Stimulated activated CD8-positive, alpha-beta memory T cell treated with anti-CD3 and anti-CD28 coated beads, Interleukin-2, amount 100 ng/mL, for 1 hour (primary cell): ENCODE measurements at places on chromosomes 11 and 22.

DNA sequence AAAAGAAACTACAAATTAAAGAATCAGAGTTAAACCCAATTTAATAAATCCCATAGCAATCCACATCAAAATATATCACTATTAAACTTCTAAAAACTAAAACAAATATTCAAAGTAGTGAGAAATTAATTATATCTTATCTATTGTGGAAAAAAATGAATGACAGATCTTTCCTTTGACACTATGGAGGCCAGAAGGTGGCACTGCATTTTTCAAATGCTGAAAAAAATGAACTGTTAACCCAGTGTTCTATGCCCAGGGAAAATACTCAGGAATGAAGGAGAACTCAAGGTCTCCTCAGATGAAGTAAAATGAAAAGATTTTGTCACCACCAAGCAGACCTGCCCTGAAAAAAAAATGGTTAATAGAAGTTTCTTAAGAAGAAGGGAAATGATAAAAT lies 27.7 kb downstream of the TYR start:
- DNase-seq, result no peak

- DNase-seq, result no peak
These were observed 529 bp upstream of the CCND1 start for GRCh38 chr11:69640260-69640994.

DNA sequence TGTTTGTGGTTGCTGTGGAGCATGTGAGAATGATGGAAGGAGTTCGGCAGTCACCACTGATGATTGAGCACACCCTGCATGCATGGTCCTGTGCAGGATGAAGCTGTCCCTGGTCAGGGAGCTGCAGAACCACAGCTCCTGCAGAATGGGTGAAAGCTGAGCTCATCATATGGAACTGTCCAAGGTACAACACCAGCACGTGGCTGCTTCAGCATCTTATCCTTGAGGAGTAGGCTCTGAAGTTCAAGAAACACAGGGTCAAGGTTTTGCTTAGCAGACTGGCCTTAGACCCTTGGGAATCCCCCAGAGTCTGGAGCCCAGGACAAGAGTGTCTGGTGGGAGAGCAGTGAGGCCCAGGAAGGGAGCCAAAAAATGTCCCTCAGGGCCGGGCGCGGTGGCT lies 182.4 kb upstream of the LARGE1 start:
- DNase-seq, result no peak

DNA sequence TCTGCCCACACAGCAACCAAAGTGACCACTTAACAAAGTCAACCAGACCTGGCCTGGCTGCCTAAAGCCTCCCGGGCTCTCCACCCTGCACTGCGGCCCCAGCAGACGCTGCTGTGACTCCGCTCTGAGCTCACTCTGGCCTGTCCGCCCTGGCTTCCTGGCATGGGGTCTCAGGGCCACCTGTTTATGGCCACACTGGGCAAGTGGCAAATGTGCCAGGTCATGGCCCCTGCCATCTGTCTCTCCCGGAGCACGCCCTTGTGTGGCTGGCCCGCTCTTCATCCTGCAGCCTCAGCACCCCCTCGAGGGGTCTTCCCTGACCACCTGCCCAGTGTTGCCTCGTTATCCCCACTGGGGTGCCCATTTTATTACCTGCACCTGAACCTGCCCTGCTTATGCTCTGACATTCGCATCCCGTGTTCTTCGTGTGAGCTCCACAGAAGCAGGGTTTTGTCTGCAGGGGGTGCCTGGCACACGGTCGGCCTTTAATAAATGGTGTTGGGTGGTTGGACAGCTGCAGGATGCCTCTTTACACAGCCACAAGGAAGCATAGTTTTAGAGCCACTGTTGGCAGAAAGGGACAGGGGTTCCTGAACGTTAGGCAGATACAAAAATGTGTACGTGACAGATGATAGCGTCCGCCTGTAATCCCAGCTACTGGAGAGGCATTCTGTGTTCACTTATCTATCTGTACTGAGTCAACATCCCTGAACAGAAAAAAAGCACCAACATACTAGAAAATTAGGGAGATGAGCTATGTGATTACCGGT lies 785.6 kb downstream of the TBC1D22A start:
- no peak for DNase-seq

DNA sequence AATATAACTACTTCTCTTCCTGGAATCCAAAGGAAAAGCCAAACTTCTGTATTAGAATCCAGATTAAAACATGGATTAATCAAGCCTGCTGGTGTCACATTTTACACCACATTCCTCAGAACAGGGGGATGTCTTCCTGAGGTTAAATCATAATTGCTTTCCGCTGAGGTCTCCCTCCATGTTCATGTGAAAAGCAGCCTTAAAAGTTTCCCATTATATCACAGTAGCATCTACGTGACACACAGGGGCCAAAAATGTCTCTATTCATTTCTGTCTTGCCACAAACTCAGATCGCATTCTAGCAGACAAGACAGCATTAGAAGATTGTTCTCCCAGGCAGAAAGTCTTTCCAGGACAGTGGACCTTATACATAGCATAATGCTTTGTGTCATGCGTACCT lies 788.7 kb downstream of the OPCML start:
- no peak for DNase-seq

DNA sequence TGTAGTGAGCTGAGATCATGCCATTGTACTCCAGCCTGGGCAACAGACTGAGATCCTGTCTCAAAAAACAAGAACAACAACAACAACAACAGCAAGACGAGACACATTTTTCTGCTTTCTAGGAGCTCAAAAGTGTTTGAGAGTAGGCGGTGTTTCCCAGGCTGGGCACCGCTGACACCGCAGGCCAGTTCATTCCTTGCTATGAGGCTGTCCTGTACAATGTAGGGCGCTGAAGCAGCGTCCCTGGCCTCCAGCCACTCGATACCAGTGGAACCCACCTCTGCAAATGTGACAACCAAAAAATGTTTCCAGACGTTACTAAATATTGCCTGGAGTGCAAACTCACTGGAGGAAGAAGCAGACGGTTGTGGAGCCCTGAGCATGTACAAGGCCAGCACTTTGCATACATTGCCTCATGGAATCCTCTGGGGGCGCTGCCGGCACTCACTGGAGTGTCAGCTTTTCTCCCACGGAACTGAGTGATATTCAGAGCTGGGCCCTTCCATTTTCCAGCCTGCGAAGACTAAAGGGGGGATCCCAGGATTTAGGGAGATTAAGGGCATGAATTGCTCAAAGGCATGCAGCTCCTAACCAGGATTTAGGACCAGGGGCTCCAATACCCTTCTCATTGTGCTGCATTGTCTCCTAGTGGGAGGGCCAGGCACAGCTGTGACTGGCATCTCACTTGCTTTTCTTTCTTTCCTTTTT lies 5.8 kb upstream of the MIEF1 start:
- no peak for DNase-seq

DNA sequence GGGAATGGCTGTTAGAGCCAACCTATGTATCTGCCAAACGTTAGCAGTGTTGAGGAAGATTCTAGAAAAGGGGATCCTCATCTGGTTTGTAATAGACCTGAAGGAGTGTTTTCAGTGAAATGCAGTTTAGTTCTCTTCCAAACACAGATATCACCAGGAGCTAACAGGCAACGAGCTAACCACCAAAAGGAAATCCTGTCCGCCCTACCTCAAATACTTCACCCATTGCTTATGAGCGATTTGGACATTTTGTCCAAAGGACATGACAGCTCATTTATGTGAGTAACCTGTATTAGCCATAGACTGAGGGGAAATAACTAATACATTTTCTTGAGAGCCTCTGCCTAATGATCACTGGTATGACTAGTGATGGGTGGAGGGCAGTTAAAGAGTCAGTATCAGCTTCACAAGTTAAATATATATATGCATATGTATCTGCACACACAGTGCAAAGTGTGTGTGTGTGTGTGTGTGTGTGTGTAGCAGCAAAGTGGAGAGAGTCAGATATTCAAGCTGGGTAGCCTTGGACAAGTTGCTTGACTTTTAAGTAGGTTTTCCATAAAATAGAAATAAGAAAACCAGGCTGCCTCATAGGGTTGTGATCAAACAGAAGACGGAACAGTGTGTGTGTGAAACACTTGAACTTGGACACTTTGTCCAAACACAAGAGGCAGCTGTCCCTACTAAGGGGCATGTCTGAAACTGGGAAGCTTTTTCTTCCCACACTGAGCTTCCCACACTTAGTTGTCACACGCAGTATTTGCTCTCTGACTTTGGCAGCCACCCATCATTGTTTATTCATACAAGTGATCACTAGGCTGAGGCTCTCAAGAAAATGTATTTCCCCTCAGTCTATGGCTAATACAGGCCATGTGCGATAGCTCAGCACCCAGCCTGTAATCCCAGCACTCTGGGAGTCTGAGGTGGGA lies 940 bp upstream of the C11orf91 start:
- no peak for DNase-seq
